Left ventricle myocardium inferior (tissue), 1 donor: ENCODE measurements at places on chromosomes 4 and X. TPM values are rescaled to one million over a fixed set of nuclear protein-coding genes. Genes with fewer than 3 reads are reported as not detected.

DNA sequence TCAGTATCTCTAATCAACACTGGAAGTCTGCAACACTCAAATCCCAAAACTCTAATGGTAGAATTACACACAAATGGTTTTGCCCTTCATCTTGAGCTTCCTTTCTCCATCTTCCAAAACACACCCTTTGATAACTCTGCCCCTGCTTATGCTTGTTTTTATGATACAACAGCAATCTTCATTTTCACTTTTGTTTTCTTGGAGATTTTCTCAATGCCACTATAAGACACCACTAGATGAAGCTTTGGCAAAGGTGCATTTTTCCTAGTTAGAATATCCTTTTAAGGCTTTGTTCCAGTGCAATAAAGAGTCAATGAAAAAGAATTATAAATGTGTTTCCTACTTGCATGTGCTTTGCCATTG lies 472.4 kb upstream of the NWD2 start:
- no peak overlapping the region for H3K27ac ChIP-seq
- no peaks in the 10 kb centered on the region for H3K27me3 ChIP-seq
- no peaks in the 10 kb centered on the region for H3K36me3 ChIP-seq
- no peak for DNase-seq
- H3K4me1 ChIP-seq, result no peaks in the 10 kb centered on the region

DNA sequence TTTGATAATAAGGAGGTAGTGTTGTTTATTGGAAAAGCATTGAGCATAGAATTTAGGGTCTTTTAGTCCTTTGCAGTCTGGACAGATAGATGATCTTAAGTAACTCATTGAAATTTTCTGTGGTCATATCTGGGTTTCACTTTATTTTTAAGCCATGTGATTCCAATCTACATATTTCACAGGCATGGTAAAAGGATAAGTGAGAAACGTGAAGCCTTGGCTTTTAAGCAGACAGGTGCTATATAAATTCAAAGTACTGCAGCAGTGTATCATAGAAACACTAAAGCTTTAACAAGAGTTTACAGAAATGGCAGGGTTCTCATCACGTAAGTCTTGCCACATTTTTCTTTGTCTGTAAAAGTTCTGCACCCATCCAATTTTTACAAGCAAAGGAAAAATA lies 4.9 kb downstream of the PLS3 start:
- peaks cover 55% of the 10 kb centered on the region for H3K4me1 ChIP-seq
- no peak overlapping the region for H3K27ac ChIP-seq
- no peak for DNase-seq
- H3K4me3 ChIP-seq, result no peak overlapping the region
- no peaks in the 10 kb centered on the region for H3K36me3 ChIP-seq

- peaks cover 94% of the 10 kb centered on the region for H3K4me1 ChIP-seq
- peak overlapping the region; percentile 95 for H3K27ac ChIP-seq
- DNase-seq, result no peak
- no peaks in the 10 kb centered on the region for H3K36me3 ChIP-seq
- H3K4me3 ChIP-seq, result peak overlapping the region; percentile 36
- no peaks in the 10 kb centered on the region for H3K27me3 ChIP-seq
Measured at GRCh38 chr4:184814686-184815045, 11.1 kb downstream of the ACSL1 start.

DNA sequence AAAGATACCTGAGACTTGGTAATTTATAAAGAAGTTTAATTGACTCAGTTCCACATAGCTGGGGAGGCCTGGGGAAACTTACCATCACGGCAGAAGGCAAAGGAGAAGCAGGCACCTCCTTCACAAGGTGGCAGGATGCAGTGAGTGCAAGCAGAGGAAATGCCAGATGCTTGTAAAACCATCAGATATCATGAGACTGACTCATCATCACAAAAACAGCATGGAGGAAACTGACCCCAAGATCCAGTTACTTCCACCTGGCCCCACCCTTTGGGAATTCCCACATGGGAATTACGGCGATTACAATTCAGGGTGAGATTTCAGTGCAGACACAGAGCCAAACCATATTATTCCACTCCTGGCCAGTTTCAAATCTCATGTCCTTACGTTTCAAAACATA lies 514.7 kb upstream of the SPANXN1 start:
- H3K4me1 ChIP-seq, result no peaks in the 10 kb centered on the region
- H3K27me3 ChIP-seq, result no peaks in the 10 kb centered on the region
- no peaks in the 10 kb centered on the region for H3K36me3 ChIP-seq

- H3K27me3 ChIP-seq, result peaks cover 65% of the 10 kb centered on the region
- H3K36me3 ChIP-seq, result no peaks in the 10 kb centered on the region
- DNase-seq, result peak; percentile 10
- H3K4me3 ChIP-seq, result no peak overlapping the region
- H3K27ac ChIP-seq, result no peak overlapping the region
Measured at GRCh38 chr4:8709050-8709728, 116.6 kb downstream of the CPZ start.

NPY1R gene
- 1.6 TPM for total RNA-seq

- H3K36me3 ChIP-seq, result no peaks in the 10 kb centered on the region
- H3K27ac ChIP-seq, result no peak overlapping the region
- H3K4me1 ChIP-seq, result no peaks in the 10 kb centered on the region
- no peak for DNase-seq
- H3K4me3 ChIP-seq, result no peak overlapping the region
- H3K27me3 ChIP-seq, result peaks cover 24% of the 10 kb centered on the region
Measured at GRCh38 chr4:56767567-56767966, 53.9 kb downstream of the SPINK2 start.

APELA gene
- not detected for total RNA-seq

DNA sequence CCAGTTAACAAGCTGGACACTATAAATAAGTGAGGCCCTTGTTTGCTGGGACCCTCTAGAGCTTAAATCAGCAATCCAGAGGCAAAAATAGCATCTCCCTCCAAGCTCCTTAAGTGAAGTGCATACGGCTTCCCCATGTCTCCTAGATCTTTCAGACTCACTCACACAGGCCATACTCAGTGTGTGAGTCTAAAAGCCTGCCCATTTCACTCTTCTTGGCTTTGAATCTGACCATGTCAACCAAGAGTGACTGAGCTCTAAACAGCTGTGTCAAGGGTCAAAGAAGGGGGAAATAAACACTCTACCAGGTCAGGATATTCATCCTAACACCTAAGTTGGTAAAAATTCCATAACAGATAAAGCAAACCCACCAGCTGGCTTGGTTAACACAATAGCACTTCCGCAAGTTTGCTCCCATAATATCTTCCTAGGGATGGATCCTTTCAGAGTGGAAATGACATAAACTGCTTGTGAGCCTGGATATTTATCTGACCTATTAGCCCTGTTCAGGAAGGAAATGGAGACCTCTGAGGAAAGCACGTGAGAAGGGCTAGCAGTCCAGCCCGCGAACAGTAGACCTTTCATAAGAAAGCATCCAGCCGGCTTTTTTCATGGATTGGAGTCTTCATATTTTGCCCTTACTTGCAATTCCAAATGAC lies 65.6 kb downstream of the MID1 start:
- no peaks in the 10 kb centered on the region for H3K36me3 ChIP-seq
- peaks cover 21% of the 10 kb centered on the region for H3K4me1 ChIP-seq
- H3K27me3 ChIP-seq, result no peaks in the 10 kb centered on the region

DNA sequence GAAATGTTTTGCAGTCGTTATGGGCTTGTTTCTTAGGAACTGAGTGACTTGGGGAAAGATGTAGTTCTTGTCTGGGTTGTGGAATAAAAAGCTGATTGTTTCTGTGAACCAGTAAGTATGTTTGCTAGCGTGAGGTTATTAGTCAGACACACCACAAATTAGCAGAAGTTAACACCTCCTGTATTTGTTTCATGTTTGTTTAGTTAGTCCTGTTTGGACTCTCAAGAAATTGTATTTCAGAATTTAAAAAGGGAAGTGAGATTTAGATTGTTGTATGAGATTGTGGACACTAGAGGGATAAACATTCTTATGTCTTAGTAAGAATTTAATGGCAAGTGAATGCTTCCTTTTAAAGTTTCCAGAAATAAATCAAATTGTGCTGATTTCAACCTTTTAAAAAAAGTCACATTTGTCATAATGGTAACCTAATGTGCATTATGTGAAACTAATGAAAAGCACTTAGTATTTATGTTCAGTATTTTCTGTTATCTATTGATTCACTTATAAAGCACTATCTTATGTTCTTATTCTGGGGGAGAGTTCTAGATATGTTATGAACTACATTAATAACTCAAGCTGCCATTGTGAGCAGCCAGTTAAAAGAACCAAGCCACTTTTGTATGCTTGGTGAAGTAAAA lies 25.6 kb downstream of the ATP10D start:
- peak overlapping the region; percentile 31 for H3K27ac ChIP-seq
- peaks cover 34% of the 10 kb centered on the region for H3K36me3 ChIP-seq
- no peak for DNase-seq
- H3K4me1 ChIP-seq, result peaks cover 38% of the 10 kb centered on the region
- no peak overlapping the region for H3K4me3 ChIP-seq

- no peak overlapping the region for H3K27ac ChIP-seq
- no peaks in the 10 kb centered on the region for H3K4me1 ChIP-seq
- no peaks in the 10 kb centered on the region for H3K27me3 ChIP-seq
- H3K36me3 ChIP-seq, result no peaks in the 10 kb centered on the region
- no peak for DNase-seq
Measured at GRCh38 chr4:171629737-171630136, 183.5 kb upstream of the GALNTL6 start.

- H3K4me1 ChIP-seq, result peaks cover 22% of the 10 kb centered on the region
- H3K27ac ChIP-seq, result no peak overlapping the region
- H3K4me3 ChIP-seq, result no peak overlapping the region
Measured at GRCh38 chr4:41303372-41304118, 46.8 kb downstream of the UCHL1 start.

DNA sequence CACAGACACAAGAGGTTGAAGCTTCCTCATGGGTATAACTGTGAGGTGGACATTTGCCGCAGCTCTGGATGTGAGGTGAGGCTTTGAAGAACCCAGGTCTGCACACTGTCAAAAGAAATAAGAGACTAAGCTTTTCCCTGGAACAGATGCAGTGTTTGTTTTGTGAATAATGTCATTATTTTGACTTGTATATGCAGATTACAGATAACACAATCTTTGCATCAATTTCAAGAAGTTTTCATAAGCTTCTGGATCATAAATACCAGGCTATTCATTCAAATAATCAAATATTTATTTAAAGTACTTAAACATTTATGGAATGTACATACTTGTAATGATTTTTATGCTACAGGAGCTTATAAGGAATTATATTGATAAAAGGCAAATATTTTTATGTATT lies 174.8 kb downstream of the EPHA5 start:
- H3K36me3 ChIP-seq, result no peaks in the 10 kb centered on the region
- no peak overlapping the region for H3K27ac ChIP-seq
- H3K4me3 ChIP-seq, result no peak overlapping the region
- H3K4me1 ChIP-seq, result no peaks in the 10 kb centered on the region

GRCh38 chr4:117702353-117702752 lies 331.9 kb upstream of the NDST3 start:
- H3K36me3 ChIP-seq, result no peaks in the 10 kb centered on the region
- H3K27me3 ChIP-seq, result no peaks in the 10 kb centered on the region
- no peak for DNase-seq
- no peak overlapping the region for H3K4me3 ChIP-seq
- H3K27ac ChIP-seq, result no peak overlapping the region

SPATA4 gene
- 0.55 TPM for total RNA-seq

DNA sequence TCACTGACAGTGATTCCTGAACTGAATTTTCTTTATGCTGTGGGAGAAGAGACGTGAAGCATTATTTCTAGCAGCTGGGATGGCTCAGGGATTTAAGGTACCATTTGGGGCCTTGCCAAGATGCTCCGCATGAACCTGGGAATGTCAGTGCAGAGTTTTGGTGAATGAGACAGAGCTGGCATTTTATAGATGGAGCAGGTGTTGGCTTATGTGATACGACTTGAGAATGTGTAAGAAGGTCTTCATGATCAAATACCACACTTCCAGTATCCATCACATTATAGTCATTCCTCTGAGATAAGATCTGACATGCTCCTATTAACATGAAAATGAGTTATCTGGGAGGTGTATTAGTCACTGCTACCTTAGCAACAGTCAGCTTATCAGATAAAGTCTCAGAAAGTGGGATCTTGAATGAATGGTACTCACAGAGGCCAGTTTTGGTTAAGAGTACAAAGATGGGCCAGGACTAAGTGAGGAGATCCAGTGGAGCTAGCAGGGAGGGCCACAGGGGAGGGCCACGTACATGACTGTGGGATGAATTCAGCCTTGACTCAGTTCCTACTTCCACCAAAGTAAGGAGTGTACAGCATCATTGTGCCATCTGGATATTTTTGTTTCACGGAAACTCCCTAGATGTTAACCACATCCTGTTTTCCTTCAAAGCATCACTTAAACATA lies 116.7 kb downstream of the SPCS3 start:
- H3K27me3 ChIP-seq, result no peaks in the 10 kb centered on the region
- H3K27ac ChIP-seq, result no peak overlapping the region
- DNase-seq, result no peak
- H3K4me3 ChIP-seq, result no peak overlapping the region
- H3K36me3 ChIP-seq, result no peaks in the 10 kb centered on the region
- H3K4me1 ChIP-seq, result peaks cover 5% of the 10 kb centered on the region

DNA sequence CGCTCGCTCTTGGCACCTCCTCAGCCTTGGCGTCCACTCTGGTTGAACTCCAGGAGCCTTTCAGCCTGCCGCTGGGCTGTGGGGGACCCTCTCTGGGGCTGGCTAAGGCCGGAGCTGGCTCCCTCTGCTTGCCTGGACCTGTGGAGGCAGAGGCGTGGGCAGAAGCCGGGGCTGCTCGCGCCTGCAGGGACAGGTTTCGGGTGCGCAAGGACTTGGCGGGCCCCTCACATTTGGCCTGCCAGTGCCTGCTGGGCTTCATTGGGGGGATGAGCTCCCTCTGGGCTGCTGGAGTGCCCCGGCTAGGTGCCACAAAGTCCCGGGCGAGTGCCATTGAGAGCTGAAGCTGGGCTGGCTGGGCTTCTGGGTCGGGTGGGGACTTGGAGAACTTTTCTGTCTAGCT lies 371.7 kb downstream of the FAM133A start:
- no peak overlapping the region for H3K27ac ChIP-seq
- no peaks in the 10 kb centered on the region for H3K36me3 ChIP-seq
- no peak for DNase-seq
- H3K4me1 ChIP-seq, result no peaks in the 10 kb centered on the region

GRCh38 chrX:8755813-8756212 lies 23.9 kb upstream of the ANOS1 start:
- H3K36me3 ChIP-seq, result no peaks in the 10 kb centered on the region
- no peak for DNase-seq
- H3K27ac ChIP-seq, result no peak overlapping the region

DNA sequence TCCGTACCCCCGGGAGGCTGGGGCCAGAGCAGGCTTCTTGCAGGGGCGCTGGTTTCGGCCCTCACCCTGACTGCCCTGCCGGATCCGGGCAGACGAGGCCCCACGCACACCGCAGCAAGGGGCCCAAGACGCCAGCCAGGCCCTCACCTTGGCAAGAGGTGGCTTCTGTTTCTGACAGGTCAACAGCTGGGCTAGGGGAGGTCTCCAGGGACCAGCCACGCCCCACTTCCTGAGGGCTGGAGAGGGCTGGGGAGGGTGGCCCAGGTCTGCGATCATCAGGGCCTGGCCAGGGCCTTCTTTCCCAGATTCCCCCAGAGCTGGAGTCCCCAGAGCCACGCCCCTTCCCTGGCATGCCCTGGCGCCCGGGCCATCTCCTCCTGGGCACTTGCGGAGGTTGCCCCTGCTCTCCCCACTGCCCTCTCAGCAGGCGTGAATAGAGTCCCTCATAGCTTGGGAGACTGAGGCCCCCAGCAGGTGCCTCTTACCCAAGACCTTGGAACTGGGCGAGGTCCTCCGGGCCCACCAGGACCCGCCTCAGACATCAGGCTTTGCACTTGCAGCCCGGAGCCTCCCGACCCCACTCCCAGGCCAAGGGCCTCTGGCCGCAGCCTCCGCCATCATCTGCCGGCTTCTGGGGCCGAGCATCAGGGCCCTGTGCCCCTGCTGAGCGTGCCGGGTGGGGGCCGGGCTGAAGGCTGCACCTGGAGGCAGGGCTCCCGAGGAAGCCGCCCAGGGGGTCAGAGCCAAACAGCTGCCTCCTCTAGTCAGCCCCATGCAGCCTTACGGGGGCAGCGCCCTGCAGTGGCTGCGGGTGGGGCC lies 6.3 kb upstream of the FGFR3 start:
- H3K27me3 ChIP-seq, result no peaks in the 10 kb centered on the region
- no peaks in the 10 kb centered on the region for H3K36me3 ChIP-seq
- peaks cover 13% of the 10 kb centered on the region for H3K4me1 ChIP-seq
- H3K27ac ChIP-seq, result no peak overlapping the region
